ENCODE measurements at places on chromosomes 4 and X. TPM values are rescaled to one million over a fixed set of nuclear protein-coding genes. Genes with fewer than 3 reads are reported as not detected.

- DNase-seq: no peak
Measured at GRCh38 chr4:146073517-146073916, 102.0 kb upstream of the LSM6 start.

- no peak for DNase-seq
Measured at GRCh38 chr4:76641351-76641750, 206.3 kb downstream of the SHROOM3 start.

- DNase-seq: no peak
Measured at GRCh38 chr4:88063634-88064296, 56.3 kb downstream of the PKD2 start.

GRCh38 chr4:7910263-7910896 is 29.3 kb downstream of the AFAP1 start:
- no peak for DNase-seq

DNA sequence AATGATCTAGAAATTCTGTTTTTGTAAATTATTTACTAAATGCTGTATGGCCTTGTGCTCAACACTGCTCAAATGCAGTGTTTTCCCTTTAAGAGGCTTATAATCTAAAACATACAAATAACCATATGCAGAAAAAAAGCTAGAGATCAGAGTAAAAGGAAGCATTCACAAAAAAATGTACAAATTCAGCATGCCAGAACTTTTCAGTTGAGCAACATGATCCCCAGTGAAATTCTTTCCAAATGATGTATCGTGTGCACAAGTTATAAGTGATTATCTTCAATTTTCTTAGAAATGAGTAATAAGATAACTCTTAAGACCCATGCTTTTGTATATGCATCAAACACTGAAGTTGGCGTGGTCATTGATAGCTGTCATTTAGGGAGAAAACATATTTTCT is 5.0 kb downstream of the GPC3 start:
- no peak for DNase-seq

GRCh38 chrX:97315939-97316338 is 432.2 kb downstream of the RPA4 start:
- DNase-seq: no peak

GRCh38 chrX:136387951-136388502 is 87.3 kb downstream of the ADGRG4 start:
- DNase-seq: peak; percentile 60

DNA sequence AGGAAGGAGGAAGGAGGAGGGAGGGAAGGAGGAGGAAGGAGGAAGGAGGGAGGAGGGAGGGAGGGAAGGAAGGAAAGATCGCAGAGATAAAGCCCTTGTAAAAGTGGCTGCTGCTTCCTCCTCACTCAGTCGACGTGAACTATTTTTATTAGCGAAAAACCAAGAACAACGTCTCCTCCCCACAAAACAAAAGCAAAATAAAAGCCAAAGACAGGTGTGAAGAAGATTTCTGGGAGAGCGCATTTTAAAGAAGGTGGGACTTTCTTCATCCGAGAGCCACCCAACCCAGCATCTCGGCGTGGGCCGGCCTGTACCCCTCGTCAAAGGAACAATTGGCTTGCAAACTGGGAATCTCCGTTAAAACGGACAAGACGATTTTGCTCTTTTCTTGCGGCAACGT is 40.7 kb upstream of the ASMTL start:
- no peak for DNase-seq

DNA sequence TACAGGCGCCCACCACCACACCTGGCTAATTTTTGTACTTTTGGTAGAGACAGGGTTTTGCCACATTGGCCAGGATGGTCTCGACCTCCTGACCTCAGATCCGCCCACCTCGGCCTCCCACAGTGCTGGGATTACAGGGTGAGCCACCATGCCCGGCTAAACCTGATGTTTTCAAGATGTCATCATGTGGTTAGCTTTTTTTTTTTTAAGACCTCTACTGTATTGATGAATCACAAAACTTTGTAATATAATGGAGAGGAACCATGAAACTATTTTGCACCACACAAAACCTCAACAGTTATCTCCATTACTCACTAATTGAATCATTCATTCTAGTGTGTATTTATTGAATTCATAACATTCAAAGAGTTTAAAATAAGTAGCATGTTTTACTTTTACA is 94.7 kb upstream of the NEIL3 start:
- no peak for DNase-seq

DNA sequence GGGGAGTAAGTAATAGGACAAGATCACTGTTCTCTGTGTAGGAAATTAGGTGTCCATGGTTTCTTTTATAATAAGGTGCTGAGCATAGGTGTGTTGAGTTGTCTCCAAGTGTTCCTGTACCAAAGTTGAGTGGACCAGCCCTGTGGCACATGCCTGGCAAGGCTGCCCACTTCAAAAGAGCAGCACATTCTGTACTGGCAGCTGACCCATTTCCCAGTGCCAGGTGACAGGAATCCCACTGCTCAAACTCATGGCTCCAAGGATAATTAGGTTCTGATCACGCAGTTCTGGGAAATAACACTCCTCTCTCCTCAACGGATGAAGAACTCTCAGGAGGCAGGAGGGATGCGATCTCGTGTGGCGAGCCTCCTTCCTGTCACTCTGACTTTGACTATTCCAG is 12.8 kb upstream of the LGI2 start:
- DNase-seq: no peak

FREM3 gene
- not detected for total RNA-seq

TKTL2 gene
- total RNA-seq: not detected

SPANXA1 gene
- not detected for total RNA-seq

KLB gene
- total RNA-seq: not detected

PLS3 gene
- total RNA-seq: 79.9 TPM

TEX11 gene
- total RNA-seq: not detected

GAGE12H gene
- not detected for total RNA-seq

MAGEA12 gene
- not detected for total RNA-seq

Data from ovary (tissue), 10 donors.